HS-5 (cell line): ENCODE measurements at places on chromosomes 16 and 17.

DNA sequence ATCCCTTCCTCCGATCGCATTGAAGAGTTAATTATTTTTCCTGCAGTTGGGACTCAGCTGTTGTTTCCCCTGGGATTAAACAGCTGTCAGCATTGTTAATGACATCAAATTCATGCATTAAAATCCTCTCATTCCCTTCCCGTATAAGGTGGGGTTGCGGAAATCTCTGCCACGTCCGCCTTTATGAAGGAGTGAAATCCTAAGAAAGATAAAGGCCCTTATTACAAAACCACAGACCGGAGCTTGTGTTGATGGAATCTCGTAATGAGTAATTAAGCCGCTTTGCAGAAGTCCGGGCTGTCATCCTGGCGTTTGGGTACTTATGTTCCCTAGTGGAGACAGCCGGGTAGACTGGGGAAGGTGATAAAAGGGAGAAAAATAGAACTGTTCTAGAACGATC, 627.6 kb downstream of the MAF start:
- no peak for DNase-seq

DNA sequence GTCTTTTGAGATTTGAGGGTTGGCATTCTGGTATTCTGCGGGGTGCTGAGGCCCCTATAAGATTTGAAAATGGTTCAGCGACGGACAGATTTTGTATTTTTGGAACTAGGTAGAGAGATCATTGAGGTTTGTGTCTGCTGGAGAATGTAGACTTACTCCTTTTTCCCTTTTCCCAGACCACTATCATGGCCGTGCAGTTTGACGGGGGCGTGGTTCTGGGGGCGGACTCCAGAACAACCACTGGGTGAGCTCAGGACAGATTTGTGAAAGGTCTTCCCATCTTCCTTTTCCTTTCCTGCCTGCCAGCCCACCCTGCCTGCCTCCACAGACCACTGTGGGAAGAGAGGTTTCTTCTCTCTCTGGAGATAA, 572 bp downstream of the PSMB6 start:
- no peak for DNase-seq

- DNase-seq: no peak
Measured at GRCh38 chr16:51393381-51394005, 242.4 kb upstream of the SALL1 start.

DNA sequence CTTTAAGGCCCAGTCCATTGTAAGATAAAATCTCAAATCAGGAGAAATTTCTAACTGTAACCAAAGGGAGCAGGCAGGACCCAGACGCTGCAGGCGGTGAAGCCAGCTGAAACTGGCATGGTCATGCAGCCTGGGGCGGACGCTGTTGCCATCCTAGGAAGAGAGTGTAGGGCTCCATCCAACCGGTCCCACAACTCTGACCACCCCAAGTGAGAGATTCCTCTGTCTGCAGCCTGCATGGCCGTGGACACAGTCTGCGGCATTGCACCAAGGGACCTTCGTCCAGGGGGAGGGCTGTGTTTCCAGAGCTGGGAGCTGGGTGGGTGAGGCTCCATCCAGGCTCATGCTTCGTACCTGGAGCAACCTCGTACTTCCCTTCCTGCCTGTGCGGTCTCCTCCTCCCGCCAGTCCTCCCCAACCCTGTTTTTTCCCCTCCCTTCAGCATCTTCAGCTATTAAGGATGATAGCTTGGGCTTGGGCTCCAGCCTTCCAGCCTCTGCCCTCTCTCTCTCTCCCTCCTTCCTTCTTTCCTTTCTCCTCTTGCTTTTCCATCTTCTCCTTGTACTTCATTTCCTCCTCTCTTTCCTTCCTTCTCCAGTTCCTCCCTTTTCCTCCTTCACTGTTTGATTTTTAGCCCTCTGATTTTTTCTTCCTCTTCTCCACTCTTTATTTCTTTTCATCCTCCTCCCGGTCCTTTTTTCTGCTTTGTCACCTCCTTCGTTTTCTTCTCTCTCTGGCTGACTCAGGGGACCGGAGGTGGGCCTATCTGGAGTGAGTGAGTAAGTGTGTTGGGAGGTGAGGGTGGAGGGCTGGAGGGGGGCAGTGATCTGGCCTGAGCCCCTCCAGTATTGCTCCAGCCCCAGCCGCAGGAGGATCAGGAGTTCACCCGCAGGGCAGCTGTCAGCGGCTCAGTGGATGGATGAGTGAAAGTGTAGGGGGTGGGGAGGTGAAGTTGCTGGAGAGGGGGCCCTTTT, 17.0 kb upstream of the LHX1 start:
- no peak for DNase-seq

- DNase-seq: no peak
Measured at GRCh38 chr17:21033350-21033749, 9.5 kb downstream of the USP22 start.

DNA sequence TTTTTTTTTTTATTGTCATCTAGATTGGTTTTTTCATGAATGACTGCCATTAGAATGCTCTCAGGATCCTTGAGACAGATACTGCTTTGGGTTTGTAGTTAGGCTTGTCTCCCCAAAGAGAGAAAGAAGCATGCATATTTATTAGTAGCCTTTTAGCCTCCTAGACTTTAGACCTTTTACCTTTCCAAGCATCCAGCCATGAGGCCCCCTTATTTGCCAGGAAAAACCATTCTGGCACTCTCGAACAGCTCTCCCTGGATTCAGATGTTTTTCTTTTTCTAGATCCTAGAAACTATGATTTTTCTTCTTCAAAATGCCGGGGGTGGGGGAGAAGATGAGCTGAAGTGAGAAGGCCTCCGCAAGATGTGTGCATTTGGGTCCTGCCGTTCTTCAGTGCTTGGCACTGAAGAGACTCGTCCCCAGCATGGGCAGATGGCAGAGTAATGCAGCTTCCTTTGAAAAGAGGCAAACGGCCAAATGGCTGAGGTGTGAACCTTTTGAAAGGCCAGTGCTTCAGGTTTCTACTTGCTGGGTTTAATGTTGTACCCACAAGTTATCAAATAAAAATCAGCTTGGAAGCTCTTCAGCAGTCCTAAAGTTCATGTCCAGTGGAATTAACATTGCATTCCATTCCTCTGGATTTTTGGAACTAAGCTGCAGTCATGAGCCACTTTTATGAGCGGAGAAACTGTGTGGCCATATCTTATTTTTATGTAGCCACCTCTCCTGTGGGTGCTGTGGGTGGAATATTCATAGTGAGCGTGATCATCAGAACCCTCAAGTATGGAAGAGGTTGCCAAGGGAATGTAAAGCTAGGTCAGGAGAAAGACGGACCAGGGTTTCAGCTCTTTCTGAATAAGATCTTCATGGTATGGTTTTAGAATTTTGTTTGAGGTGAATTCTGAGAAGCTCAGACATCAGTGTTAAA, 7.2 kb downstream of the SOCS7 start:
- no peak for DNase-seq

GRCh38 chr16:22934786-22935185, 120.8 kb downstream of the HS3ST2 start:
- DNase-seq: no peak

DNA sequence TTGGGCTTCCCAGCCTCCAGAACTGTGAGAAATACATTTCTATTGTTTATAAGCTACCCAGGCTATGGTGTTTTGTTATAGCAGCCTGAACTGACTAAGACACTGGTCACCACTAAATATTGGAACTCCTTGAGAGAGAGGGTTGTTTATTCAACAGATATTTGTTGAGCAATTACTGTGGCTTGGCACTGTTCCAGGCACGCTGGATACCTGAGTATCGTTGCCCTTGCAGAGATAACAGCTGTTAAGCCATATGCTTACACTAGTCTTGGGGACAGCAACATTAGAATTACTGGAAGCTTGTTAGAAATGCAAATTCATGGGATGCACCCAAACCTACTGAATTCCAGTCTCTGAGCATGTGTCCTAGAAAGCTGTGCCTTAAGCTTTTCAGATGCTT, 230.7 kb downstream of the HS3ST4 start:
- DNase-seq: no peak

DNA sequence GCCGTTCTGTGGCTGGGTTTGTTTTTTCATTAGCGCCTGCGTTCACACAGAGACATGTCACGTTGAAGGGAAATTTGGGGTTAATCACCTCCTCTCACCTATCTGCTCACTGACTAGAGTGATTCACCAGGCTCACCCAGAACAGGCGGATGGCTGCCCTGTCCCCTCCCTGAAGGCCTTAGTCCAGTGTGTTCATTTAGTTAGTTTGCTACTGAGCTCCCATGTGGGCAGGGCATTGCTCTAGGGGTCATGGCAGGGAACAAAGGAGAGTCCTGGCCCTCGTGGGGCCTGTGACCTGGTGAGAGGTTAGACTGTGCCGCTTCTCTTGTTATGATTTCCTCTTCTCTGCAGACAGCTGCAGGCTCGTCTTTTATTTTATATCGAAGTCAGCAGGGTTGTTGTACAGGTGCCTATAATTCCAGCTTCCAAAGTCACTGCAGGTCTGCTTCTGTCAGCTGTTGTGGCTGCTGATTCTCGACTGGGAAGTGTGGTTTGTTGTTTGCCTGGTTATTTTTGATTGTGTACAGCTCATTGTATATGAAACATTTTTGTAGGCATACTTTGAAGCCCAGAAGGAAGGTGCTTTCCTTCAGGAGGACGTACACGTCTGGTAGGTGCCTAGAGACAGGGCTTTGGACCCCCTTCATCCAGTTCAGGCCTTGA, 73.4 kb upstream of the GSE1 start:
- no peak for DNase-seq

- no peak for DNase-seq
Measured at GRCh38 chr16:51031598-51031997, 119.5 kb downstream of the SALL1 start.

GRCh38 chr17:64130559-64131001, 636 bp upstream of the ERN1 start:
- peak; percentile 80 for DNase-seq

DNA sequence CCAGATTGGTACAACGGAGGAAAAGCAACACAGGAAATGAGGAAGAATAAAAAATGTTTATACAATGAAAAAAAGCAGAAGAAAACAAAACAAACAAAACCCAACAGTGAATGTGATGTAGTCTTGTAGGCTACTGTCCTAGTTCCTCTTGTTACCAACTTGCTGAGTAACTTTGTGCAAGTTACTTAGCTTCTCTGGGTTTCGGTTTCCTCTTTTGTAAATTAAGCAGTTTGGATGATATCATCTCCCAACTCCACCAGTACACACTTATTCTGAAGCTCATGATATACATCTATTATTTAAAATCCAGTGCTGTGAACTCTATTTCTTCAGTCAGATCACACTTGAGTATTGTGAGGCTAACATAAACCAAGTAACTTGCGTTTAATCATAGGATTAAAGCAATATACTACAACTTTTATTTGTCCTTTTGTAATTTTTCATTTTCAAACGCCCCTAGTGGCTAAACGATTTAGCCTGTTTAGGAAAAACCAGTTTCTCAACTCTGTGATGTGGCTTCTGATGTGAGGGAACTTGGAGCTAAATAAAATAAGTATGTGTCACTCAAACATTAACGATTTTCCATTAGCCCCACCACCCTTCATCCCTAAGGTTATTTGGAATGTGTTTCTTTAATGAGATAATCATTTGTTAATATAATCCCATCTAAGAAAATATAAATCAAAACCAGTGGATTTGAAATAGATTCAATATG, 1.4 kb upstream of the UNK start:
- no peak for DNase-seq

DNA sequence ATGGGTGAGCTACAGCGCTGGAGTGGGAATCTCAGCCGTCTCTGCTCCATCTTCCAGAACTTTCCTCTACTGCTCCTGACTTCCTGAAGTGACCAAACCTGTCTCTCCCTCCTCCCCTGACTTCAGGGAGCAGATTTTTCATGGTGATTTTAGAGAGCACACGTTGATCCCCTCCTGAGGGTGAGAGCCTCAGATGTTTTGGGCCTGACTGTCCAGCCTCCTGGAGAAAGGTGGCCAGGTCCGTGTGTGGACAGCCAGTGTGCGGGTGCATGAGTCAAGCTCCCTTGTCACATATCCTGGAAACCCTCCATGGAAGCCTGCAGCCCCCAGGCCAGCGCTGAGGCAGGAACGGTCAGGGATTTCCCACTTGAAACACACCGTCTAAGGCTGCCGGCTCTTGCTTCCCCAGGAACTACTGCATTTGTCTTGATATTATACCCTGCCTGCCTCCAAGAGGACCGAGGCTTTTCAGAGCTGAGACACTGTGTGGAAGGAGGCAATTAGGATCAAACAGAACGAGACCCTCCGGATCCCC, 143.1 kb downstream of the CMIP start:
- no peak for DNase-seq

GRCh38 chr17:42647778-42648177, 11.3 kb upstream of the TUBG2 start:
- DNase-seq: no peak

- DNase-seq: no peak
Measured at GRCh38 chr17:42394838-42395237, 6.6 kb upstream of the STAT3 start.

- no peak for DNase-seq
Measured at GRCh38 chr17:61456688-61457225, 4.5 kb downstream of the TBX4 start.

GRCh38 chr16:24508614-24509013, 30.8 kb upstream of the RBBP6 start:
- DNase-seq: peak; percentile 50

DNA sequence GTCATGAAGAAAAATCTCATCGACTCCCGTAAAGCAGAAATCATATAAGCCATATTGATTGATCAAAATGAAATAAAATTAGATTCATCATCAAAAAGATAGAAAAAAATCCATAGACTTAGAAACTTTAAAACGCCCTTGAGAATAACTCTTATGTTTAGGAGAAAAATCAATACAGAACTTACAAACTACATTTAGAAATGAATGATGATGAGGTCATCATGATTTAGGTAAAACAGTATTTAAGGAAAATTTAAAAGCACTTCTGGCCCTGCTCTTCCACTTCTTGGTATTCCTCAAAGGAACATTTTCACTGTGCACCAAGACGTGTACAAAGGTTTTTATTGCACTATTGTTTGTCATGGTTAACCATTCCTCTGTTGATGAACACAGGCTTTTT, 173.4 kb upstream of the PSMD7 start:
- no peak for DNase-seq

- no peak for DNase-seq
Measured at GRCh38 chr16:7399296-7399695, 66.7 kb downstream of the RBFOX1 start.

DNA sequence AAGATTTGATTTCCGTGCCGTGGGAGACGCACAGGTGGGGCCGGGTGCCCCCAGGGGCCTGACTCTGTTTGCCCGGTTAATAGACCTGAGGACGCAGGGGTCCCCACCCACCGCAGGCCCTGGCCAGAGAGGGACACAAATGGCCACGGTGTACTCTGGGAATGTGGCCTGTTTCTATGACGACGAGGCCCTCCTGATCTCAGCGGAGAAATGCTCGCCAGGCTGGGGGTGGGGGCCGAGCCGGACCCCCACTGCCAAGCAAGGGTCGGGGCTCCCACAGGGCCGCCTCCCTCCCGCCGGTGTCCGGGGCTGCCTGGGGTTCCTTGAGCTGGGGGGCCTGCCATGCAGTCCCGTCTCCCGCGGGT, 24.5 kb upstream of the C1QTNF8 start:
- DNase-seq: no peak

GRCh38 chr16:56357241-56357764, 68.0 kb downstream of the AMFR start:
- no peak for DNase-seq

DNA sequence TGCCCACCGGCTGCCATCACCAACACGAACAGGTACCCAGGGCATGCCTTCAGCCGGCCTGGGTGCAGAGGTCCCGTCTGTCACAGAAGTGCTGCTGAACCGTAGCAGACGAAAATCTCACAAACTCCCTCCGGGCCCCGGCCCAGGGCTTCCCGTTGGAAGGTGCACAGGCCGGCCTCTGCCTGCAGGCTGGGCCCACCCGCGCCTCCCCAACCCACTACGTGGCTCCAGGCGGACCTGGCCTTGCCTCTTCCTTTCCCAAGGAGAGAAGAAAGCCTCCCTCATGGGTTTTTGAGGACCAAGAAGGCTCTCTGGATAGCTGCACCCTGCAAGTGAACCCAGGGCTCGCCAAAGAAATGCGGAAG, 45.5 kb upstream of the PABPN1L start:
- DNase-seq: no peak
